ENCODE measurements at places on chromosomes 1 and 21.

GRCh38 chr1:60129911-60130310 lies 56.3 kb upstream of the C1orf87 start:
- no peak for DNase-seq

- no peak for DNase-seq
Observed at GRCh38 chr1:90835661-90836344, 118.7 kb upstream of the BARHL2 start.

DNA sequence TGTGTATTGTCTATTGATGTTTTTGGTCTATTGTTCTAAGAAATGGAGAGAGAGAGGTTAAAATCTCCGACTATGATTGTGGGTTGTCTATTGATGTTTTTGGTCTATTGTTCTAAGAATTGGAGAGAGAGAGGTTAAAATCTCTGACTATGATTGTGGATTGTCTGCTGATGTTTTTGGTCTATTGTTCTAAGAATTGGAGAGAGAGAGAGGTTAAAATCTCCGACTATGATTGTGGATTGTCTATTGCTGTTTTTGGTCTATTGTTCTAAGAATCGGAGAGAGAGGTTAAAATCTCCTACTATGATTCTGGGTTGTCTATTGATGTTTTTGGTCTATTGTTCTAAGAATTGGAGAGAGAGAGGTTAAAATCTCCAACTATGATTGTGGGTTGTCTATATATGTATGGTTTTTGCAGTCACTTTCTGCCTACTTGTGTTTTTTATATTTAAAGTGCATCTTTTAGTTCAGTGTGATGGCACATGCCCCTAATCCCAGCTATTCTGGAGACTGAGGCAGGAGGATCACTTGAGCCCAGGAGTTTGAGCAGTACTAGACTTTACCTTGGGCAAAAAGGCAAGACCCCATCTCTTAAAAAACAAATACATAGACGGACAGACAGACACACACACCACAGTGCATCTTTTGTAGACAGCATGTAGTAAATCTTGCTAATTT lies 16.2 kb downstream of the C1orf159 start:
- no peak for DNase-seq

GRCh38 chr1:145771056-145771455 lies 51.8 kb downstream of the CD160 start:
- no peak for DNase-seq

DNA sequence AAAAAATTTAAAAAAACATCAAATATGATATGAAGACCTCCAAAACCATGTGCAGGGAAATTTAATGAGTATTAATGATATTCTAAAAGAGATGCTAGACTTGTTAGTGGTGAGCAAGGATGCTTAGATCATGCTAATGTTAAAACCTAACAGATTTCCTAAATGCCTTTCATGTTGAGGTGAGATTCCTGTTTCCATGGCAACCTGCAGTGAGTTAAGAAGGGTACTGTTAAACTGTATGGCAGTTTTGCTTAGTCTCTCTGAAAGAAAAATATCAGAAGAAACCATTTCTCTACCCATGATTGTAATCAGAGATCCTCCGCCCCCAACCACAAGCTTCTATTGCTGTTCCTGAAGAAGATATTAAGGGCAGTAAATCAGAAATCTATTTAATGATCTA lies 321.6 kb upstream of the LRRC7 start:
- DNase-seq: no peak

DNA sequence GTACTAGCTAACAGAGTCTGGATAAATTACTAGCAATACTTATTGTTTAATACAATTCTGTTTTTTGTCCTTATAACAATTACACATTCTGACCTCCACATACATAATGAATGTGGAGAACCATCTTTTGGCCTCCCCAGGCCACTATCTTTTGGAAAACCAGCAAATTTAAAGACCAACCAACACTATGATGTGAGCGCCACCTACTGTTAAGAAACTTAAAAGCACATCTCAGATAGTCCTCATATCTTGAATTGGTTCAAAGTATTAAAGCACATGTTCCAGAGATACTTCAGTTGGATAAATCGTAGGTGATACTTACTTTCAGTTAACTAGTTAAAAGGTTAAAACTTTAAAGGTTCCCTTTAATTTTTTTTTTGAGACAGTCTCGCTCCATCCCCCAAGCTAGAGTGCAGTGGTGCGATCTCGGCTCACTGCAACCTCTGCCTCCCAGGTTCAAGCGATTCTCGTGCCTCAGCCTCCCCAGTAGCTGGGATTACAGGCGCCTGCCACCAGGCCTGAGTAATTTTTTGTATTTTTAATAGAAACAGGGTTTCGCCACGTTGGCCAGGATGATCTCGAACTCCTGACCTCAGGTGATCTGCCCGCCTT lies 29.3 kb upstream of the USP1 start:
- no peak for DNase-seq

DNA sequence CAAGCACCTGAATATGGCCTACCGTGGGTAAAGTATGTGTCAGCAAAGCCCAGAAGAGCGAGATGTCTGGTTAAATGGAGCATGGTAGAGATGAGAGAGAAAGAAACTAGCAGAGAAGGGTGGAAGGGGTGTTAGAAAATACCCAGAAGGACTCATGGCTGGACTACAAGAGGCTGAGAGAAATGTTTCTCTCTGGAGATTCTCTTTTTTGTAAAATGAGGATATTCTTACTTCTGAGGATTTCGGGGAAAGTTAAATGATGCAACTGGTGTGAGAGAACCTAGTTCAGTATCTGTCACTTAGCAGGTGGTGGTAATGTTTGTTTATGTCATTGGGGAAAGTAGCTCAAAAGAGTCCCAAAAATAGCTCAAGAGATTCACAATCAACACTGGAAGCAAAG lies 7.2 kb upstream of the EPS15 start:
- DNase-seq: no peak

- peak; percentile 91 for DNase-seq
Observed at GRCh38 chr1:205172729-205173366, 38.7 kb downstream of the DSTYK start.

GRCh38 chr1:27719286-27720251 lies 6.2 kb upstream of the FAM76A start:
- DNase-seq: no peak

DNA sequence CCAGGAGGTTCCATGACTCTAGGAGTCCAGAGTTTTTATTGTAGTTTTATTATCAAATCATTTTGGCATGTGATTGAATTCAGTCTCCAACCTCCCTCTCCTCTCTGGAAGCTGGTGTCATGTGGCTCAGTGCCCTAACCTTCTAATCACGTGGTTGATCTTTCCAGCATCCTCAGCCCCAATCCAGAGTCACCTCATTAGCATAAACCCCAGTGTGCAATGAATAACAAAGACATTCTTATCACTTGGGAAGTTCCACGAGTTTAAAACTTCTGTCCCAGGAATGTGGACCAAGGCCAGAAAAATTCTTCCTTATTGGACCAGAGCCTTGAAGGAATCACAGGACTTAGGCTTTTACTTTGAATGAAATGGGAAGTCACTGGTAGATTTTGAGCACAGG lies 52.2 kb downstream of the KIRREL1 start:
- no peak for DNase-seq

DNA sequence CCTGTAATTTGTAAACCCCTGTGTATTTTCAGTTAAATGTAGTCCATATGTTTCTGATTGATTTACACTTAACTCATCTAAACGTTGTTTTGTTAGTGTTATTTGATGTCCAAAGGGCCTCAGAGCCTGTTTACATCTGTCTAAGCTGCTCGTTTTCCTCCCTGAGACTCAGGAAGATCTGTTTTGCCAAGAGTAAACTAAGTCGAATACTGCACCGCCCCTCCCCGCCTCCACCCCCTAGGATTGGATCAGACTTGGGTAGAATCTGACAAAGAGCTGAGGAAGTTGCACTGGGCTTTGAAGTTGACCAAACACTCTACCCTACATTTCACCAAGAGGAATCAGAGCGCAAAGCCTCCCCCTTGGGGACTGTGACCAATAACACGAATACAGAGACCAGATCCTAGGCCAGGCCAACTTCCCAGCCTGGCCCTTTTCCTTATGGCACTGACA lies 206.9 kb upstream of the LMO4 start:
- no peak for DNase-seq

GRCh38 chr1:25253911-25254310 lies 6.7 kb upstream of the RSRP1 start:
- DNase-seq: peak; percentile 52

DNA sequence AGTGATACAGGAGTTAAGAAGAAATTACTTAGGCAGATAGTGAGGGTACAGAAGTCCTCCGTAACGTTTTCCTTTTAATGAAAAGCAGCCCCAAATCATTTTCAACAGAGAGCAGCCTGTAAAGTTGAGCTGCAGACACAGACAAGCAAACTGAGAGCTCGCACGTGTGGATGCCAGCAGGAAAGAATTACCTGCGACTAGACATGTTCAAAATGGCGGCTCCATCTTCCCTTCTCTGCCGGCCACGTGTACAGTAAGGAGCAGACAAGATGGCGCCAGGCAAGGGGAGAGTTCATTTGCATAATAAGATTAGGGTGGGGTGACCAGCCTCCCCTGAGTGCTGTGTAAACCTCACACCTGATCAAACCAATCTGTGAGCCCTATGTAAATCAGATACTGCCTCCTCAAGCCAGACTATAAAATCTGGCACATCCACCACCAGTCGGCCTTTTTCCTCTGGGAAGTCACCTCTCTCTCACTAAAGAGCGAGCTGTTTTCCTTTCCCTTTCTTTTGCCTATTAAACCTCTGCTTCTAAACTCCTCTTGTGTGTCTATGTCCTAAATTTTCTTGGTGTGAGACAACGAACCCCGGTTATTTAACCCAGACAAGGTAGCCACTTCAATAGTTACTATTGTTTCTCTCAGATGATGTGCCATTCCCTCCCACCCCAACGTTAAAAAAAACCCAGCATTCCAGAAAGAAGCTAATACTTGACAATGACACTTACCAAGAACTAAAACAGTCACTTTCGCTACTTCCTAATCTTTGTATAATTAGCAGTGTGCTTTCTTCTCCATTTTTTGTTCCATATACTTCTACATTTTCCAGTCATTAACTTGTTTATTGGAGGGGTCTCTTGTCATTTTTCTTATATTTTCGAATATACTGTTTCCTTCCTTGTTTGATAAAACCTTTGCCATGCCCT lies 27.4 kb downstream of the DUSP10 start:
- DNase-seq: no peak

DNA sequence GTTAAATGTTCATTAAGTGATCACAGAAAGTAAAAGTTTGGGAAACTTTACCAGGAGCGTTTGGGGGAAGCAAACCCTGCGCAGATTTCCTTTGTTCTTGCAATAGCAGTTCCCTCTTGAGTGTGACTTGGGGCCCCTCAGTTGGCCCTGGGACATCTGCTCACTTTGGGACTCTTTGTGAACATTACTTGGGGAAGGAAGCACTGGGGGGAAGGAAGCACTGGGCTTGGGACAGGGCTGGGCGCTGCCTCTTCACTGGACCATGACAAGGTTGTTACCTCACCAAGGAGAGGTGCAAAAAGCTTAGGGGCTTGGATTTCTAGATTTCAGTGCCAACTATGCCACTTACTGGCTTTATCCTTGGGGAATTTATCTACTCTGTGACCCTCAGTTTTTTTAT lies 63.5 kb downstream of the ETS2 start:
- DNase-seq: no peak

DNA sequence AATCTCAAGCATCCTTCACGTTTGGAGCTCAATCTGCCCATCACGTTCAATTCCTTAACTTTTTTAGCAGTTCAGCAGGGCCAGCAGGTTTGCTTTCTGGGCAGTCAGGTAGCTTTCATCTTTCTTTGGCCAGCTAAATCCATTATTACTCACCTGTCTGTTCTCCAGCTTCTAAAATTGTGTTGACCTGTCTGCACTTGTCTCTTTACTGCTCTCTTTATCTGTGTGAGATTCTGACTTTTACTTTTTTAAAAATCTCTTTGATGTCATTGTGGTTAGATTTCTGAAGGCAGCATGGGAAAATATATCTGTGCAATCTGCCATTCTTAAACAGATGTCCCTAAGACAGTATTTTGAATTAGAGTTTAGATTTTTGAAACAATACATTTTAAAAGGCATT lies 24.9 kb upstream of the CYYR1 start:
- DNase-seq: peak; percentile 61

DNA sequence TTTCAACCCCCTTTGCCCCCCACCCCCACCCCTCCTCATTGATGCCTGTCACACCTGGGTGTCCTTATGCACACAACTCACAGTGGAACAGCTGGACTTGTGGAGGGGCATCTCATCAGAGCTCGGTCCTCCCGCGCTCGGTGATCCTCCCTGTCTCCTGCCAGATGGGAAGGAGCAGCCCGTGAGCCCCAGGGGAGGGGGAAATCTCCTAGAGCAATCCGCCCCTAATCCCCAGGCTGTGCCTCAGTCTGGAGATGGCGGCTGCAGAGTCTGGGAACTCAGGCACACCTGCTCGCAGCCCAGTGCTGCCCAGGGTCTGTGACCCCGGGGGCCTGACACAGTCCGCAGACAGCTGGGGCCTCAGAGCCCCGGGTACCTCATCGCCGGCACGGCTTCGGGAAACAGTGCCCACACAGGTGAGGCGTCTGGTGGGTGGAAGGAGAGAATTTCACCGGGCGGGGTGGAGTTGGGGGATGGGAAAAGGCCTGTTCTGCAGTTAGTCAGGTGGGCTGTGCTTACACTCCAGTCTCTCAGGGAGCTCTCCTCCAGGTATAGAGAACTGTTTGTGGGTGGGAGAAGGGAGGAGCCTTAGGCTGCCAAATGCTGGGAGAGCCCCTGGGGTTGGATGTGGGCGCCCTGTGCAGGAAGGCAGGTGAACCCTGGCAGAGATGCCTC lies 29.3 kb downstream of the TMCC2 start:
- no peak for DNase-seq

- DNase-seq: no peak
Observed at GRCh38 chr1:81525085-81525484, 275.6 kb upstream of the ADGRL2 start.

DNA sequence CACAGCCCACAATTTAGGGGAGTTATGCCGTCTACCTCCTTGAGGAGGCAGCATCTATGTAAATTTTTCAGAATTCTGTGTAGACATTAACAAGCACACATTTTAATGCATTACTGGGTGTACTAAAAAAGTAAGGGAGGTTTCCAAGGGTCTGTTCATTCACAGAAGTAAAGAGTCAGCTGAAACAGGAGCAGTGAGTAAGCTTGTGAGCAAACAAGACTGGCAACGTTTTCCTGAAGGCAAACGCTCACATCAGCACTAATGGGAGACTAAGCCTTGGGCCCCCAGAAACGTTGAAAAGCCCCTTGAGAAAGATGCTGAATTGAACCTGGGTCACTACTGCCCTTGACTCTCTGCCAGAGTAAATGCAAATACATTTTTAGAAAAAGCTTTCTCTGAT lies 25.7 kb downstream of the RPRD2 start:
- no peak for DNase-seq

GRCh38 chr1:115166531-115167091 lies 77.3 kb upstream of the TSPAN2 start:
- peak; percentile 38 for DNase-seq

GRCh38 chr1:211939876-211940468 lies 95.4 kb downstream of the INTS7 start:
- no peak for DNase-seq

GRCh38 chr1:208486677-208487076 lies 242.5 kb upstream of the PLXNA2 start:
- no peak for DNase-seq

DNA sequence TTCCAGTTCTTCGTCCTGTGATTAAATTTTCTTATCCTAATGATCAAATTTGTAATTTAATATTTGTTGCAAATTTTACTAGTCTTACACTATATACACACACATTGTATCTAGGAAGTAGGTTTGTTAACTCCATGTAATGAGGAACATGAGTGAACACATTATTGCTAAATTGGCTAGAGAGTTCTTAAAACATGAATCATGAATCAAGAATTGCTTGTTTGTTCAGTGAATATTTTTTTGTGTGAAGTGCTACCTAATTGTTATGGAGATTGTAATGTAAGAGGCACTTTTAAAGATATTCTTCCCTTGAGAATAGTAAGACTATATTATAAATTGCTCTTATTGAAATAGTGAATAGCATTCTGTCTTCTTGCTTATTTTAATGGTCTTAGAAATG lies 4.6 kb downstream of the GPSM2 start:
- DNase-seq: peak; percentile 74
